ENCODE measurements at places on chromosomes 16 and 17.

GRCh38 chr16:53559270-53559951 lies 56.4 kb upstream of the AKTIP start:
- DNase-seq: no peak

- no peak for DNase-seq
These were observed 19.6 kb upstream of the HAP1 start for GRCh38 chr17:41754066-41754465.

GRCh38 chr16:86545954-86546637 lies 8.9 kb downstream of the MTHFSD start:
- DNase-seq: no peak

DNA sequence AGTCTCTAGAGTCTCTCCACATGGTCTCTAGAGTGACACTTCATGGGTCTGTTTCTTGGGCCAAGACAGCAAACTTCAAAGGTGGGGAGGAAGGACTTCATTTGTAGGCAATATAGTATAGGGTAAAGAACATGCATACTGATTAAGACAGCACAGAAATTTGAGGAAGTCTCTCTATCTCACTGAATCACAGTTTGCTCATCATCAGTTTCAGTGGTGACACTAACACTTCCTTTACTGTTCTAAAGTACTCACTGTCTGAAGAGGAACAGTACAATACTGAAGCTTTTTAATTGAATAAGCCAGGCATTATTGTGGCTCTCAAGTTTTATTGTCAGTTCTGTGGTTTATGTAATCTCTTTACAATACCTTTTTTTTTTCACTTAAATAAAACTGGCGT lies 656.4 kb upstream of the CDH8 start:
- no peak for DNase-seq

DNA sequence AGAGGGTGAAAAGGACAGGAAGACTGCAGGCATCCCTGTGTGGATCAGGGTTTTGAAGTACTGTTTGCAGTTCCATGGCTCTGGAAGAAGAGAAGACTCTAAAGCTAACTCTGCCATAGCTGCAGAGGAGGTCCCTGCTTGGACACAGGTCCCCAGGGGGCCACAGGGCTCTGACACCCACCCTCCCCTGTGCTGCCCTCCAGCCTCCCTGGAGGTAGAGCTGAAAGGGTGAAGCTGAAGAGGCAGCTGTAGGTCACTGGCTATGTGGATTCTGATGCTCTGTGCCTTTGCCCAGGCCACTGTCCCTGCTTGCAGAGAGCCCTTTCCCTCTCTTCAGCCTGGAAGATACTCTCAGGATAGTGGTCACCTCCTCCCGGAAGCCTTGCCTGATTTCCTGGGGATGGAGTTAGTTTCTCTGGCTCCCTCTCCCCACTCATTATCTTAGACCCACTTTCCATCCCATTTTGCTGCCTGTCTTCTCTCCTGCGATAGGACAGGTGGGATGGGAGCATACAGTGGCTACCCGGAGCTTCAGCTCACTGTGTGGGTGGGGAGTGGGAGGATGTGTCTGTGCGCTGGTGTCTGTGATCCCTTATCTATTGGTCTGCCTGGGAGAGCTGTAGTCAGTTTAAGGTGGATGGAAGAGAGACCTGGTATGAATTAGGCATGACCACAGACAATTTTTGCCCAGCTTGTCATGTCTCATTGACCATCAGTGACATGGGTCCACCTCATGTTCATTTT lies 89.8 kb upstream of the TMEM97 start:
- DNase-seq: no peak

- DNase-seq: no peak
These were observed 2.4 kb downstream of the C1QL1 start for GRCh38 chr17:44965481-44966234.

GRCh38 chr17:29504711-29505110 lies 62.1 kb downstream of the ABHD15 start:
- DNase-seq: no peak

DNA sequence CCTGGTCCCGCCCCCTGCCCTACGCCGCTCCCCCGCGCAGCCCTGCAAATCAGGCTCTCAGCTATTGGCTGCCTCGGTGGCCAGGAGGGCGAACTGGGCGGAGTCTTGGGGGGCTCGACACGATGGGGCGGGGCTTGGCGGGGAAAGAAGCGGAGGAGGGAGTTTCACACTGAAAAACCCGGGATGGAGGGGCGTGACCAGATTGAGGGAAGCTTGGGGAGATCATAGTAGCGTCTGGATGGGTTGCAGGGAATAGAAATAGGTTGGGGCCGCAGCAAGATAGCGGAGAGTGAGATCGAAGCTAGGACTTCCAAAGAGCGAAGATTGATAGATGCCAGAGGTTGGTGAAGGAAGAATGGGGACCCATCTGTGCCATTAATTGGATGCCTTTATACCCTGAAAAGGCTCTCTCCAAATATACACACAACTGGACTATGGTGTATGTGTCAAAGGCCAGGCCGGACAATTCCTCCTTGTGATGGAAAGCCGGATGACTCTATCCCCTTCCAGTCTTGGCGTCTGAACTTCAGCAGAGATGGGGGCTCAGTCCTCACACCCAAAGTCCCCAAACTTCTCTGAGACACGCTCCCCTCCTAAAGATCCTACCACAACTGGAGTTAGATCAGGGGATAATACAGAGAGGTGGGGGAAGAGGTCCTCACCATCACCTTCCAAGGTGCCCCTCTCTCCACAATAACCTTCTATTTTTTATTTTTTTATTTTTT lies 376 bp upstream of the STAC2 start:
- peak; percentile 58 for DNase-seq

- DNase-seq: no peak
These were observed 84.6 kb downstream of the C16orf78 start for GRCh38 chr16:49458243-49458642.

GRCh38 chr16:74053826-74054225 lies 242.8 kb upstream of the PSMD7 start:
- DNase-seq: no peak

DNA sequence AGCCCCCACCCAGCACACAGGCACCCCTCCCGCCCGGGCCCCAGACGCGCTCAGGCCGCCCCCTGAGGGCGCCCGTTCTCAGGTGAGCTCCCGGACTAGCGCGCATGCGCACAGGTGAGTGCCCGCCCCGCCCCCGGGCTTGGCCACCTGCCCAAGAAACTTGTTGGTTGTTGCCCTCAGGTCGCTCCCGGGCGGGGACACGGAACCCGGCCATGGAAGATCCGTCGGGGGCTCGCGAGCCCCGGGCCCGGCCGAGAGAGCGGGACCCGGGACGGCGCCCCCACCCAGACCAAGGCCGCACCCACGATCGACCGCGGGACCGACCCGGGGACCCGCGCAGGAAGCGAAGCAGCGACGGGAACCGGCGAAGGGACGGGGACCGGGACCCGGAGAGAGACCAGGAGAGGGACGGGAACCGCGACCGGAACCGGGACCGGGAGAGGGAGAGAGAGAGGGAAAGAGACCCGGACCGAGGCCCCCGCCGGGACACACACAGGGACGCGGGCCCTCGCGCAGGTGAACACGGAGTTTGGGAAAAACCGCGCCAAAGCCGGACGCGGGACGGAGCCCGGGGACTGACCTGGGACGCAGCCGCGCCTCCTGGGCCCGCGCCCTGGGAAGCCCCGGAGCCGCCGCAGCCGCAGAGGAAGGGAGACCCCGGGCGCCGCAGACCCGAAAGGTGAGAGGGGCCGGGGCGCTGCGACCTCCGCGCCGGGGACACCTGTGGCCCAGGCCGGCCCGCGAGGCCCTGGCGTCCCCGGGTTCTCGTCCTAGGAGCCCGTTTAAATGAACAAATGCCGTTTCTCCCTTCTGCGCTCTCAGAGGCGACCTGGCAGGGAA lies at the start of gene MARVELD3:
MARVELD3 (plus strand) TSS at position 167 of the 840 bp plus-strand sequence; CDS start at position 213, 46 bp downstream.
- DNase-seq: no peak

- no peak for DNase-seq
These were observed 44.2 kb downstream of the ADCY7 start for GRCh38 chr16:50310308-50311133.

DNA sequence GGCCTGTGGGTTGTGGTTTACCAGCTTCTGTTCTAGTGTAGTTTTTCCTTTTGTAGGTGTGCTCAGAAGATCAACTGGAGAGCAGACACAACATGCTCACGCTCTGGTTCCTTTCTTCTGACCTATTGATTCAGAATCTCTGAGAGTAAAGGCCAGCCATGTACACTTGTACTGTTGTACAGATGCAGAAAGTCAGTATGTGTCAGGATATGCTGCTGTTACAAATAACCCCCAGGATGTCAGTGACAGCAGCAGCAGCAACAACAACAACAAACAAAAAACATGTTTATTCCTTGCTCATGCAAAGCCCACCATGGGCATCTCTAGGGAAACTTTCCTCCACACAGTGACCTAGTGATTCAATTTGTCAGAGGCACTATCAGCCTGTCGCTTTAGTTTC lies 154.8 kb upstream of the RBFOX1 start:
- DNase-seq: no peak

- no peak for DNase-seq
These were observed 203.7 kb downstream of the PHKB start for GRCh38 chr16:47664653-47665325.

DNA sequence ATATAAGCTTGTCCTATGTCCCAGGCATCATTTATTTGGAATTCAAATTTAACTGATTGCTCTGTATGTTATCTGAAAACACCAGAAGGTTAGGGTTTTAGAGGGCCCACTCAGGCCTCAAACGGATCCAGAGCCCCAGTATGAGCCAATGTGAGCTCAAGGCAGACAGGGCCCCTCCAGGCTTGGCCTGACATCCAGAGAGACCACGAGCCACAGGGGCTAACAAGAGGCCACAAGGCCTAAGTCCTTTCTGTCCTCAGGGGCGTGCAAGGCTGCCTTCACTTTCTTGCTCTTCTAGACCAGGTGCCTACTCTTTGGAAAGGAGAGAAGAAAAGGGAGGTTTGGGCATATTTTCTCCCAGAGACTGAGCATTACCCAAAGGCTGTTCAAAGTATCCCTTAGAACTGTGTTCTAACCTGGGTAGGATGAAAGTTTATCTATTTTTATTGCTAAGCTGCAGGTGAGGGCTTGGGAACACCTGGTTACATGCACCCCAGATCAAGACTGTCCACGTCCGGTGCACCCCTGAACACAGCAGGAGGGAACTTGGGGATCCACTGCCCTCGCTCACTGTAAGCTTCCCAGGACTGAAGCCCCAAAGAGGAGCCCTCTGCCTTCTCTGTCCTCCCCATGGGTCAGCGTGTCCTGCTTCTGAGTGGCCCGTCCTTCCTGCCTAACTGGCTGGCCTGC lies 1.5 kb upstream of the ENGASE start:
- DNase-seq: no peak

DNA sequence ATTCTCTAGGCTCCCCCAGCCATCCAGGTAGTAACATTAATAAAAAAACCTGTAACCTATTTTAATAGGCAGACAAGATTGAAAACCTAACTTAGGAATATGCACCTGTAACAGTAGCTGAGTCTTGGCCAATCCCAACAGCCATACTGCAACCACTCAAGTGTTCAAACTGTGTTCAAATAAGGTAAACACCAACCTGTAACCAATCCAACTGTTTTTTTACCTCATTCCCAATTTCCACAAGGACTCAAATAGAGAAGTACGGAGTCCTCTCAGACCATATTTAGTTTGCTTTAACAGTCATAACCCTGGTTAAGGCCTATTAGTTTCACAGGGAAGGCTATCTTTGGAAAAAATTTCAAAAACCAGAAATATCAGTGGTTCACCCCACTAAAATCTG lies 40.4 kb upstream of the NOS2 start:
- DNase-seq: no peak

GRCh38 chr17:79413611-79414010 lies 197.2 kb downstream of the RBFOX3 start:
- DNase-seq: no peak

GRCh38 chr16:9061358-9061813 lies 30.1 kb upstream of the HAPSTR1 start:
- no peak for DNase-seq

DNA sequence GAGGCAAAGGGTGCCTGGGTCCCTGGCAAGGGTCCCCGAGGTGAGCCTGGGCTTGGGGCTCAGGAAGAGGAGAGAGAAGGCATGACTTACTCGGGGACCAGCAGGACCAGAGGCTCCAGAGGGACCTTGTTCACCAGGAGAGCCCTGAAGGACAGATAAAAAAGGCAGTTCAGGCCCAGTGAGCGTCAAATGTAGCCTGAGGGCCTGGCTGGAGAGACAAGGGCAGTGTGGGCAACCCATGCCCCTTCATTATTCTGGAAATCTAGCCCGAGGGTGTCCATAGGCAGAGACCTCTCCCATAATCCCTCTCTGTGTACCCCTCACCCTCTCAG lies 14.1 kb downstream of the COL1A1 start:
- no peak for DNase-seq

DNA sequence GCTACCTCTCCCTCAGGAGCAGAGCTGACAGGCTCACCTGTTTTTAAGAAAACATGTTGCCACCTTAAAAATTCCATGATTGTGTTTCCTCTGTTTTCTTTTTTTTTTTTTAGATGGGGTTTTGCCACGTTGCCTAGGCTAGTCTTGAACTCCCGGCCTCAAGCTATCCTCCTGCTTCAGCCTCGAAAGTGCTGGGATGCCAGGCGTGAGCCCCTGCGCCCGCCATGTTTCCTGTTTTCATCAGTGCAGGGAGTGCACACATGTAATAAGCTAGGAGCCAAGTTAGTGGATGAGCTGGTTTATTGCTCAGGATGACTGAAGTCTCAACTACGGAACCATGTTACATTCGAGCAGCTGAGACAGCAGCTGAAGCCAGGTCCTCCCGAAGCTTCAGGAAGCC lies 13.6 kb downstream of the MRM3 start:
- no peak for DNase-seq

DNA sequence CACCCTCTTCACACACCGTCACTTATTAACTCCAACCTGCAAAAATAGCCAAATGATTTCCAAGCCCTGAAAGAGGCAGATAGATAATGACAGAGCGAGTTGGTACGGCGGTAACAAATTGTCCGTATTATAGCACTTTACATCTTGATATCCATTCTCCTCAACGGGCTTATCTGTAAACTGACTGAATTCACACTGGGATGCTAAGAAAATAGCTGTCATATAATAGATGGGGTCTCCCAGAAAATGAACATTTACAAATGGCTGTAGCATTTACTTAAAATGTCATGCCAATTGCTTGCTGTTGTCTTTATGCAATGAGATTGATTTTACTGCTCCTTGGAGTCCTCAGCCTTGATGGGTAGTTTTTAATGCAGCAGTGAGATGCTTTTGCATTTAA lies 225.8 kb upstream of the SDK2 start:
- DNase-seq: no peak

DNA sequence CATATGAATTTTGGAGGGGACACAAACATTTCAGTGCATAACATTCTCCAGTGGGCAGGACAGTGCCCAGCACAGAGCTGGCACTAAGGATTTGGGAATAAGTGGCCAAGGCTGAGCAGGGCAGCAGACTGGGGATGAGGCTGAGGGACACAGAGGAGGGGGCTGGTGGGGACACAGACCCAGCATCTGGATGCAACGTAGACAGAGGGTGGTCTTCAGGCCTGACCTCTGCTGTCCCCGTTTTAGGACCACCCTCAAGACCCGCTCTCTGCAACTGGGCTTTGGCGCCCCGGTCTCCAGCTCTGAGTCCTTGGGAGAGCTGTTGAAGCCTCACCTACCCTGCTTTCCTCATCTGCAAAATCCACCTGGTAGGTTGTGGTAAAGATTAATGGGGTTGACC lies 3.3 kb upstream of the PRSS33 start:
- no peak for DNase-seq

GRCh38 chr17:74882517-74883240 lies 9.9 kb upstream of the FDXR start:
- no peak for DNase-seq

GRCh38 chr16:69131167-69131838 lies 1.1 kb downstream of the CHTF8 start:
- DNase-seq: no peak

GRCh38 chr16:49543631-49543946 lies 170.0 kb downstream of the C16orf78 start:
- no peak for DNase-seq
